Activated CD4-positive, alpha-beta T cell treated with anti-CD3 and anti-CD28 coated beads for 4 hours (primary cell): ENCODE measurements at places on chromosomes 7 and 10.

DNA sequence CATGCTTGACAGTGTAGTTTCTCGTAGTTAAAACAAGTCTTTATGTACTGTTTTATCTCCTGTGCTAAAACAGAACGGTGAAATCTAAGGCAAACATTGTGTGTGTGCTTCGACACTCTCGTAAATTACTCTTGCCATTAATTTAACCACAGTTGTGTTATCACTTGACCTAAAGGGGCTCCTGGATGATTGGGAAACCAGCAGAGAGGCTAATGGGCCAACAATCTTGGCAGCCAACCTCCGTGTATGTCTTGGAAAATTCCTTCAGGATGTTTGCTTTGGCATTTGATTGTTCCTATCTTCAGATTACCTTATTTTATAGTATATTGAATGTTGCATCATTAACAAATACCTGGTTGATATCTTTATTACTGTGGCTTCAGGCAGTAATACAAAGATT lies 409.5 kb downstream of the SDK1 start:
- DNase-seq = no peak

- DNase-seq = no peak
Observed at GRCh38 chr7:5303591-5304505, 21.1 kb downstream of the SLC29A4 start.

GRCh38 chr10:79248341-79249185 lies 98.7 kb upstream of the PPIF start:
- DNase-seq = no peak

- DNase-seq = peak; percentile 66
Observed at GRCh38 chr10:43816351-43817321, 168.0 kb upstream of the ZNF32 start.

DNA sequence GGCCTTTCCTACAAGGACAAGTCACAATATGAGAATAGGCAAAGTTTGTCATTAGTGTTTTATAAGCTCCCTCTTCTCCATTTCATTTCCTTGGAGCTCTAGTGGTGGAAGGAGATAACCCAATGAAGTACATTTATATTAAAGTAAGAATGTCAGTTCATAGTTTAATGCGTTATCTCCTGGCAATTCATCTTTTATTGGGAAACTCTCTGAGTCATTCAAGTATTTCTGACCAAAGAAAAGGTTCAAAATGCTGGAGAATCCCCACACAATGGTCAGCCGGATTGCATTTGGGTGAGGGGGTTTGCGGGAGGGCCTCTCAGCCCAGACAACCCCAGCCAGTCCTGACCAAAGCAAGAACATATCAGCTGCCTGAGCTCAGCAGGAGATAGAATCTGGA lies 321.5 kb upstream of the NRP1 start:
- DNase-seq = no peak

- no peak for DNase-seq
Observed at GRCh38 chr7:38630720-38631673, at the start of gene AMPH. AMPH (minus strand) TSS chr7:38631373; CDS start chr7:38631351, 22 bp downstream.

- DNase-seq = no peak
Observed at GRCh38 chr7:37960483-37960882, 40.0 kb downstream of the EPDR1 start.

GRCh38 chr10:130969700-130970099 lies 341.8 kb downstream of the TCERG1L start:
- DNase-seq = no peak

DNA sequence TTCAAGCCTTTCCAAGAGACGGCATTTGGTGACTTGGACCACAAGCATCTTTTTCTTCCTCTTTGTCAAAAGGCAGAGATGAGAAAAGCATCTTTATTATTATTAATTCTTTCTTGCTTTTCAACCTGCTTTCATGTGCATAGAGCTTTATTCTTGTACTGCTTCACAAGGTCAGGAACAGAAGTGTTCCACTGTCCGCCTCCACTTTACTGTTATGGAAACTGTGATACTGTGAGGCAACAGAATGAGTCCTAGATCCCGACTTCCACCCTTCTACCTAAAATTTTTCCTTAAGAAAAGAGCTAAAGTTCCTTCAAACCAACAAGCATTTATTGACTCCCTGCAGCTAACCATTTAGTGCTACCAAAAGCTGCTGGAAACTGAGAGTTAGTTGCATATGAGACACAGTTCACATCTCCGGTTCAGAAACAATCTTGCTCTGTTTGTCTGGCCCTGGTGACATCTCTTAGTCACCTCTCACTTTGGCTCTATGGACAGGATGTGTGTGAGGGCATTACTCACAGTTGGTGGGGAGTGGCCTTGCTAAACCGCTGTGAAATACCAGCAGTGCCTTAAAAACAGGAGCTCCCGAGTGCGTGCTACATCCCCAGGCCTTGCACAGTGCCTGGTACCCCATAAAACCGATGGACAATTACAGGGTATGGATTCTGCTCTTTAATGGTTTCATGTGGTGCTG lies 77.1 kb upstream of the TRIL start:
- DNase-seq = no peak
